ENCODE measurements at places on chromosomes 4 and X.

GRCh38 chrX:40784516-40785151, 49.3 kb upstream of the MED14 start:
- no peak for DNase-seq

- DNase-seq: no peak
Measured at GRCh38 chr4:4383085-4383484, 3.8 kb upstream of the NSG1 start.

GRCh38 chrX:41067721-41068120, 17.5 kb upstream of the USP9X start:
- DNase-seq: no peak

GRCh38 chr4:3304831-3305609, 12.2 kb downstream of the RGS12 start:
- no peak for DNase-seq

DNA sequence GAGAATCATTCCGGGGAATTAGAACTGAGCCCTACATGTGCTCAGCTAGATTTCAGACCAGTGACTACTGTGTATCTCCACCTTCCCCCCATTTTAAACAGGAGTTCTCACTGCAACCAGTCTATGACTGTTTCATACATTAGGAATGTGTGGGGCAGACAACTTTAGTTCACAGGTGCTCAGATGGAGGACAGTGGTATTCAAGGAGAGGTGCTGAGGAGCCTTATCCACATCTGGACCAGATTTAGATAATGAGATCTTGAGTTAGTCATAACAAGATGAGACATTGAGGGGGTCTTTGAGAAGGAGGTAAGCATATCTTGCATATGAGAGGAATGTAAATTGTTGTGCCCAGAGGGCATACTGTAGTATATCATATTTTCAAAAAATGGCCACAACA, 32.8 kb upstream of the RELL1 start:
- no peak for DNase-seq

- DNase-seq: peak; percentile 33
Measured at GRCh38 chr4:4575284-4576211, 33.7 kb upstream of the STX18 start.
